ENCODE measurements at places on chromosomes 3 and 15. TPM values are rescaled to one million over a fixed set of nuclear protein-coding genes. Genes with fewer than 3 reads are reported as not detected.

MESP1 gene
- total RNA-seq = 0.20 TPM

CCRL2 gene
- 4.4 TPM for total RNA-seq

RHOA gene
- total RNA-seq = 413 TPM

DNA sequence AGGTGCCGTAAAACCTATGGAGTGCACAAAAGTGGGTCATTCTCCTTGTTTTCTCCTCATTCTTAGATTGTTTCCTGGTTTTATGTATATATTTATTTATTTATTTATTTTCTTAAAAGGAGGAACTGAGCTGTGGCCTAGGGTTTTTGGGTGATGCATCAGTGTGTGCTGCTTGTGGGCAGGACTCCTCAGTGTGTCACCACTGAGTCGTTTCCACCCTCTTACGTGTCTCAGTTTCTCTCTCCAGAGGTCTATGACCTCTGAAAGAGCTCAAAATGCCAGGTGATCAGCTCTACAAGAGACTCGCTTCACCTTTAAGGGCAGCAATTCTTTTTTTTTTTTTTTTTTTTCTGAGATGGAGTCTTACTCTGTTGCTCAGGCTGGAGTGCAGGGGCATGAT is 72.9 kb downstream of the CD200 start:
- no peaks in the 10 kb centered on the region for H3K27me3 ChIP-seq
- H3K27ac ChIP-seq = no peak overlapping the region
- no peaks in the 10 kb centered on the region for H3K36me3 ChIP-seq
- no peak for DNase-seq
- H3K4me3 ChIP-seq = no peak overlapping the region
- no peaks in the 10 kb centered on the region for H3K4me1 ChIP-seq

DNA sequence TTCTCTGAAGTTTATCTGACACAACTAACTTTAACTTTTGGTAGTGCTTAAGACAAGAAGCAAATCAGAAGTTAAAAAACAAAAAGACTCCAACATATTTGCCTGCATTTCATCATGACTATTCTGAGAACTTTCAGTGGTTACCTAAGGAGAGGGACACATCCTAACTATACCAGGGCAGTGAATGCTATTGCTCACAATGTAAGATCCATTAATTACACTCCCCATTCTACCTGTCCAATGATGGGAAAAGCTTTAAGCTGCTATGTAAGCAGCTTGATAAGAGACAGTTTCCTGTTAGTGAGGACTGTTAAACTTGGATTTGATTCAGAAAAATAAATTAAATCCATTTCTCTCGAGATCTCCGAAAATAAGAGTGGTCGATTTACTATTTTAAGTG is 37.5 kb downstream of the SERPINI1 start:
- no peaks in the 10 kb centered on the region for H3K4me1 ChIP-seq
- no peak for DNase-seq
- no peak overlapping the region for H3K27ac ChIP-seq
- H3K27me3 ChIP-seq = no peaks in the 10 kb centered on the region
- no peaks in the 10 kb centered on the region for H3K36me3 ChIP-seq

FBXO40 gene
- 0.12 TPM for total RNA-seq

CHST2 gene
- total RNA-seq = 6.3 TPM

SLC28A1 gene
- total RNA-seq = 0.10 TPM

GRCh38 chr3:55013145-55013925 is 85.5 kb upstream of the LRTM1 start:
- no peak overlapping the region for H3K27ac ChIP-seq
- H3K36me3 ChIP-seq = no peaks in the 10 kb centered on the region
- H3K4me3 ChIP-seq = no peak overlapping the region
- H3K27me3 ChIP-seq = no peaks in the 10 kb centered on the region
- DNase-seq = no peak

- H3K36me3 ChIP-seq = no peaks in the 10 kb centered on the region
- DNase-seq = no peak
- no peaks in the 10 kb centered on the region for H3K27me3 ChIP-seq
- no peak overlapping the region for H3K4me3 ChIP-seq
Observed at GRCh38 chr3:152583963-152584362, 251.0 kb upstream of the P2RY1 start.

DNA sequence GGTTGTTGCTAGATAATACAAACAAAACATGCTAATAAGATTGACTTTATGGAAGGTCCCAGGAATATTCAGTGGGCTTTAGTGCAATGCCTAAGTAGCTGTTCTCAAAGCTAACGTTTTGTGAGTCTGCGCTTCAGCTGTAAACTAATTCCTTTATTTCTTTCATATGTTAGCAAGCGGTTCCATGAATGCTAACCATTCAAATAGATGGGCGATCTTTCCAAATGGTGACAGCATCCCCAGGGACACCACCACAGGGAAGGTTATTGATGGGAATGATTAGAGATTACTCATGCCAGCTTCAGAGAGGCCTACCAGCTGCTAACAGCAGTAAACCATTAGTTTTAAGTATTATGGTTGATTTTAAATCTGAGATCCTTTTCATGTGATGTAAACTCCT is 405.7 kb upstream of the MCTP2 start:
- H3K27ac ChIP-seq = no peak overlapping the region
- no peak overlapping the region for H3K4me3 ChIP-seq
- no peak for DNase-seq
- H3K27me3 ChIP-seq = no peaks in the 10 kb centered on the region

DNA sequence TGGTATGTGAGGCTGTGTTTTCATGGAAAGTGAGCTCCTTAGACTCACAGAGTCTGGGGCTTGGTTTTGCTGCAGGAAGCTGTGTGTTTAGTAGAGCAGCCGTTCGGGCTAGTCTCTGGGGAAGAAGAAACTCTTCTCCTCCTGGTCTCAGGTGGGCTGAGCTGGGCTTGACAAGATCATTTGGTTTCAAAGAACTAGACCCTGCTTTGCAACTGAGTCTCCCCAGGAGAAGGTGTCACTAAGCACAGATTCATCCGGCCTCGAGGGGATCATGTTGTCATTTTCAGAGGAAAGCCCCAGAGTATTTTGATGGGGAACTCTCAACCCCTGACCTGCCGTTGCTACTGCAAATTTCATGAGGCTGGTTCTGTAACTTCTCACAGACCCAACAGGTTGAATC is 188.5 kb downstream of the FAM43A start:
- H3K4me3 ChIP-seq = no peak overlapping the region
- DNase-seq = no peak
- H3K4me1 ChIP-seq = peaks cover 12% of the 10 kb centered on the region

Measured in ovary (tissue), 10 donors.